ENCODE measurements at places on chromosomes 6 and 20. TPM values are rescaled to one million over a fixed set of nuclear protein-coding genes. Genes with fewer than 3 reads are reported as not detected.

Gene FBXO30
- total RNA-seq = 9.0 TPM

Gene GPX5
- not detected for total RNA-seq

Gene ACTL10
- total RNA-seq = 1.3 TPM

Gene SCRT2
- not detected for total RNA-seq

Gene SNRPB
- 78.8 TPM for total RNA-seq

Gene VSTM2L
- 14.1 TPM for total RNA-seq

Gene TCFL5
- total RNA-seq = 8.2 TPM

DNA sequence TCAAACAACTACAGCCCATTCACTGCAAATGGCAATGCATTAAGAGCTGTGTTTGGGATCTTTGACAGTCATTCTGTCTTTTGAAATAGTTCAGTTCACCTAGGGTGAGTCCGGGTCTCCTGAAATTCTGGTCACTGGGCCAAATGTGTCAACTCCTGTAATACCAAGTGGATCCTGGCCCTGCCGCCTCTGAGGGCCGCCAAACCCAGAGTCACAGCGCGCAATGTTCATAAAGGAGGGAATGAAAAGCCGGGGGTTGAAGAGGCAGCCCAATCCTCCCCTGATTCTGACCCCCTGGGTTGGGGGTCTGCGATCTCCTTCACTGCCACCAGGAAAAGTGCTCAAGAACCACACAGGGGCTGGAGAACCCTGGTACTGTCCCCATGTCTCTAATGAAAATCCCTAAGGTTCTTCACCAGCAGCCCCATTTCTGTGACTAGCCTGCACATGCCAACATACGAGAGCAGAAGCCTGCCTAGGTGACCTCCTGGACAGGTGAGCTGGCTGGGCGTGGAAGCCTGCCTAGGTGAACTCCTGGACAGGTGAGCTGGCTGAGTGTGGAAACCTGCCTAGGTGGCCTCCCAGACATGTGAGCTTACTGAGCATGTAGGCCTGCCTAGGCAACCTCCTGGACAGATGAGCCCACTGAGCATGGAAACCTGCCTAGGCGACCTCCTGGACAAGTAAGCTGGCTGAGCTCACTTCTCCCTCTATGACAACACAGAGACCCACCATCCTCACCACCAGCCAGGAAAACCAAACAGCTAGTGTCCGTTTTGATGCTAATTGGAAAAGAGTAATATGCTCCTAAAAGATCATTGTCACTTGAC lies 16.1 kb upstream of the APMAP start:
- no peaks in the 10 kb centered on the region for H3K4me1 ChIP-seq
- no peak overlapping the region for H3K4me3 ChIP-seq
- H3K36me3 ChIP-seq = peaks cover 87% of the 10 kb centered on the region
- H3K27me3 ChIP-seq = no peaks in the 10 kb centered on the region
- no peak for DNase-seq
- H3K27ac ChIP-seq = no peak overlapping the region

- no peaks in the 10 kb centered on the region for H3K36me3 ChIP-seq
- H3K27ac ChIP-seq = peak overlapping the region; percentile 66
- H3K27me3 ChIP-seq = no peaks in the 10 kb centered on the region
- peak overlapping the region; percentile 63 for H3K4me3 ChIP-seq
- peaks cover 27% of the 10 kb centered on the region for H3K4me1 ChIP-seq
These were observed 66.0 kb downstream of the ZBTB2 start for GRCh38 chr6:151325075-151326050.

- no peak overlapping the region for H3K27ac ChIP-seq
- H3K36me3 ChIP-seq = no peaks in the 10 kb centered on the region
- H3K4me1 ChIP-seq = no peaks in the 10 kb centered on the region
- DNase-seq = no peak
- H3K4me3 ChIP-seq = no peak overlapping the region
These were observed 78.4 kb downstream of the BMP7 start for GRCh38 chr20:57188056-57188455.

- H3K36me3 ChIP-seq = no peaks in the 10 kb centered on the region
- no peaks in the 10 kb centered on the region for H3K27me3 ChIP-seq
- no peak overlapping the region for H3K27ac ChIP-seq
- peaks cover 47% of the 10 kb centered on the region for H3K4me1 ChIP-seq
- no peak overlapping the region for H3K4me3 ChIP-seq
- DNase-seq = no peak
These were observed 50.5 kb downstream of the MCUR1 start for GRCh38 chr6:13763740-13764381.

GRCh38 chr20:4800131-4800530 lies 78.4 kb downstream of the PRND start:
- H3K27me3 ChIP-seq = no peaks in the 10 kb centered on the region
- no peak overlapping the region for H3K27ac ChIP-seq
- peaks cover 4% of the 10 kb centered on the region for H3K4me1 ChIP-seq

DNA sequence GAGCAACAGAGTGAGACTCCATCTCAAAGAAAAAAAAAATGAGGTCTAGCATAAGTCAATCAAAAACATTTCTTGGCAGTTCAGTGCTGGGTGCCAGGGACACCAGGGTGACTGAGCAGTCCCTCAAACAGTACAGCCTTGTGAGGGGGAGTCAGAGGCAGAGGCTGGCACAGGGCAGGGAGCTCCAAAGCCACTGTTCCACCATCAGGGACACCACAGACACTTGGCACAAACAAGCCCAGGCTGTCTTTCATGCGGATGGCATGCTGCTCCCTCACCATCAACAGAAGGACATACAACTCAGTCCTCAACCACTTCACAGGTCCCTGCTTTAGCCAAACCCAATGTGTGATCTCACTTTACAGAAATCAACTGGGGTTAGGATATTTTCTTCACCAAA lies 36.0 kb upstream of the GRM4 start:
- no peak overlapping the region for H3K27ac ChIP-seq
- no peak for DNase-seq
- no peaks in the 10 kb centered on the region for H3K36me3 ChIP-seq
- no peak overlapping the region for H3K4me3 ChIP-seq

DNA sequence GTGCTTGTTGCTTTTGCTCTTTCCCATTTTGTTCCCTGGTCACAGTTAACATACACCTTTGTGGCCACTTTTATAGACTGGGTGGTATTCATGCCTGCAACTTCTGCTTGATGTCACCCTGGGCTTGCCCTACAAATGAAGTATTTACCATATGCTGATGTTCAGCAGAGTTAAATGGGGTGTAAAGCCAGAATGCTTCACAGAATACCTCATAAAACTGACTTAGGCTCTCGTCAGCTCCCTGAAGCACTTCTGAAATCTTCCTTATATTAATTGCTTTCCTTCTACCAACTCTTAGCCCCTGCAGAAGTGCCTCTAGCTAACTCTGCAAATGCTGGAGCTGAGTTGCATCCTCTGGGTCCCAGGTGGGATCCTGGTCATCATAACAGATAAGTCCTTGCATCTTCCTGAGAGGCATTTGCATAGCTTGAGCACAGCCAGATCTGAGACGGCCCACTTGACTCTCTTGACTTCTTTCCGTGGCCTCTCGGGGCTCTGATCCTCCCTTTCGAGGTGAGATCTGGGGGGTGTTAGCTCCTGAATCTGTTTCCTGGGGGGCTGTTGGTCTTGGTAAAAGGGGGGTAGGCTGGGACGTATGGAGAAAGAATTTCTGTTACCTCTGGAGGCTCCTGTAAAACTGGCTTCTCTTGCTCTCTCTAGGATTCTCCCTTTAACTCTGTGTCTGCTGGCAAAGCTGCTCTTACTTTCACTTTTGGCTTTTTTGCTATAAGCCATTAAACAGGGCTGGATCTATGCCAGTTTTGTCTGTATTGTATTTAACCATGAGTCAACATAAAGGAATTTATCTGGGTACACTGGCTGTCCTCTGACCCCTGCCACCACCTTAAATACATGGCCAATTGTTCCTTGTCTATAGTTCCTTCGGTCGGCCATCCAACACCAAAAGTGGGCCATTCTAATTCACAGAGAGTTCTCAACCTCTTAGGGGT lies 223.0 kb upstream of the SYNCRIP start:
- DNase-seq = no peak
- H3K4me3 ChIP-seq = peak overlapping the region; percentile 47
- peaks cover 18% of the 10 kb centered on the region for H3K4me1 ChIP-seq
- no peaks in the 10 kb centered on the region for H3K36me3 ChIP-seq

GRCh38 chr6:156978948-156979347 lies 201.8 kb downstream of the ARID1B start:
- H3K4me1 ChIP-seq = peaks cover 49% of the 10 kb centered on the region
- no peak overlapping the region for H3K27ac ChIP-seq
- no peaks in the 10 kb centered on the region for H3K36me3 ChIP-seq
- no peak overlapping the region for H3K4me3 ChIP-seq
- no peak for DNase-seq

DNA sequence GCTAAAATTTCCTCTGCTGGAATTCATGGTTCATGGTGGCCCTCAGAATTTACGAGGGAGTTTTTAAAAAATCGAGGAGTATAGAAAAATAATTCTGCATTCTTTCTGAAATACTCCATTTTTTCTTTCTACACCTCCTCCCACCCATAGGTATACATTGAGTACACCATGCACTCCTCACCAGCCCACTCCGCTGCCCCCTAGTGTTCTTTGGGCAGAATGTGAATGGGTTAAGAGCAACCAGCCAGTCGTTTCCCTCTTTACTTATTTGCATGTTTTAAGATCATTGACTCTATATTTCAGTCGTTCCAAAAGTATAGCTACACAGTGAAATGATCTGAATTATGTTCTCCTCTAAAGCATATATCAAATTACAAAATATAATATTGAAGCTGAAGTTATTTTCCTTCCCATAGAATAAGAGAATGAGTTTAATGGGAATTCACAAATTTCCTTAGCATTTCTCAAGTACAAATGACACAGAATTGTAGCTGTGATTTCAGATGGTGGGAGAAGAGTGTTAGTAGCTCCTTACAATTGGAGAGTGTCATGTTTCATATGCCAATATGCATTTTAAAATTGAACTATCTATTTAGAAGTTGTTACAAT lies 977.7 kb upstream of the SLC35B3 start:
- no peak overlapping the region for H3K4me3 ChIP-seq

DNA sequence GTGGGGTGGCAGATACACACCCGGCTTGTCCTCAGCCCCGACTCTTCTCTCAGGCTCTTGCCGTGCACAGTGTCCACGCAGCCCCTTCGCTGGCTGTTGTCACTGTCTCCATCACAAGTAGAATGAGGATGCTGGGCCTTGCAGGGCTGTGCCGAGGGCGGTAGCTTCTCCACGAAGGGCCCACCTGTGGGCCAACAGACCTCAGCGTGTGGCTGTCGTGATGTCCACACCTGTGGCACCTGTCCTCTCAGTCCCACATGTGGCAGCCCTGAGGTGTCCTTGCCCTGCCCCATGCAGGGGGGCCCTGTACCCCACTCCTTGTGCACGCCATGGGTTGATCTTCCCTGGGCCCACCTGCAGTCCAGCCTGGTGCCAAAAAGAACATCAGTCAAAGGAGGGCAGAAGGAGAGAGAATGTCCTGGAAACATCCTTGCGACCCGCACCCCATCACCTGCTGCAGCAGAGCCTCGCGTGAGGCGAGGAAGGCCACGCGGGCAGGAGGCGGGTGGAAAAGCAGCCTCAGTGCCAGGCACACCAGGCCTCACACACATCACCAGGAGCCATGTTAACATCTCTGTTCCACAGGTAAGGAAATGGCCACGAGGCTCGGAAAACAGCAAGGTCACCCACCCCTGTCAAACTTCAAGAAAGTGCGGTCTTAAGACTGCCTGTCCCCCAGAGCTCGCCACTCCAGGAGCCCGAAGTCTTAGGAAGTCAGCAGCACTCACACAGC lies 22.3 kb upstream of the AFDN start:
- DNase-seq = no peak
- no peaks in the 10 kb centered on the region for H3K27me3 ChIP-seq
- H3K4me1 ChIP-seq = no peaks in the 10 kb centered on the region

DNA sequence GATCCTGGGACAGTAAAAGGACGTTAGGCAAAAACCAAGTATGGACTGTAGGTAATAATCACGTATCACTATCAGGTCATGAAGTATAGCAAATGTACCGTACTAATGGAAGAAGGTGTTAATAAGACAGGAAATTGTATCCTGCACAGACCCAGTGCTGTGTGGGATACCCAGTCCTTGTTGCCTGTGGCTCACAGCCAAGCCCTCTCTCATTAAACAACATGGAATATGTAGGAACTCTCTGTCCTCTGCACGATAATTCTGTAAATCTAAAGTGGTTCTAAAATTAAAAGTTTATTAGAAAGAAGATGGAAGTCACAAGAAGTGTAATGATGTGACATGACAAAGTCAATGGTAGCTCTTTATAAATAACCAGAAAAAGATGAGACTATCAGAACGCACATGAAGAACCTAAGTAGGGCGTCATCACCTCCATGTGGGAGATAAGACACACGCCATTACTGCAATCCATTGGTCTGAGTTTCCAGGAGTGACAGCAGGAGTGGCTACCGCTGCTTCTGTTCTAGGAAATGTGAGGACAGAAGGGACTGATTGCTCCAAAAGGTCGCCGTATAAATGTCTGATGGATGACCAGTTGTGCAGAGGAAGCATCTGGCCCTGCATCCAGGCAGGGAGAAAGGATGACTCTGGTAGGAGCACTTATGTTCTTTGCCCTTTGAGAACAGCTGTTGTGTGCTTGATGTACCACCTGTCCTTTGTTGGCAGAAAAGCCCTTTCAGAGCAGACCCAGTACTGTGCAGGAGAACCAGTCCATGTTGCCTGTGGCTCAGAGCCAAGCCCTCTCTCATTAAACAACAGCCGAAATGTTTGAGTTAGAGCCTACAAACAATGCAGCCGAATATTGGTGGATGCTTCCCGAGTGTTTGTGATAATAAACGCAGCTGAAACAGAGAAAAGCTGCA lies 125.6 kb downstream of the FIG4 start:
- no peaks in the 10 kb centered on the region for H3K36me3 ChIP-seq
- no peaks in the 10 kb centered on the region for H3K4me1 ChIP-seq
- H3K27ac ChIP-seq = no peak overlapping the region

- H3K27ac ChIP-seq = peak overlapping the region; percentile 59
- no peaks in the 10 kb centered on the region for H3K27me3 ChIP-seq
- peaks cover 38% of the 10 kb centered on the region for H3K4me1 ChIP-seq
These were observed 46.3 kb upstream of the NHSL1 start for GRCh38 chr6:138545621-138545980.
